Kasumi-1 (cell line): ENCODE measurements at places on chromosomes 6 and 20.
A peak's percentile ranks its signal among the peaks of the same experiment; 100 is the strongest.

DNA sequence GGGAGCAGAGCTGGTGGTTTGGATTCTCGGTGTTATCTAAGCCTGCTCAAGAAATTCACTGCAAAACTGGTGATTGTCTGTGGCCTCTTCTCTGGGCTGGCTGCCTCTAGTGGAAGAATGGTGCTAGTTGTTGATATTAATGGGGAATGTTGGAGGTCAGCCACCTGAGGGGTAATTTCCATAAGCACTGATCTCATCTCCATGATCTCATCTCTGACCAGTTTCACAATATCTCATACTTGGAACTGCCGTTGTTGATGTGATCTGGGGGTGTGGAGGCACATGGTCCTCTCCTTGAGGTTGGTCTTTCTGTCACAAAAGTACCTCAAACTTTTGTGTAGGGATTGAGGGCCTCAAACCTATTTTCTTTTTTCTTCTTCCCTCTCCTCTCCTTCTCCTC lies 102.6 kb downstream of the CD109 start:
- DNase-seq, result peak; percentile 1

DNA sequence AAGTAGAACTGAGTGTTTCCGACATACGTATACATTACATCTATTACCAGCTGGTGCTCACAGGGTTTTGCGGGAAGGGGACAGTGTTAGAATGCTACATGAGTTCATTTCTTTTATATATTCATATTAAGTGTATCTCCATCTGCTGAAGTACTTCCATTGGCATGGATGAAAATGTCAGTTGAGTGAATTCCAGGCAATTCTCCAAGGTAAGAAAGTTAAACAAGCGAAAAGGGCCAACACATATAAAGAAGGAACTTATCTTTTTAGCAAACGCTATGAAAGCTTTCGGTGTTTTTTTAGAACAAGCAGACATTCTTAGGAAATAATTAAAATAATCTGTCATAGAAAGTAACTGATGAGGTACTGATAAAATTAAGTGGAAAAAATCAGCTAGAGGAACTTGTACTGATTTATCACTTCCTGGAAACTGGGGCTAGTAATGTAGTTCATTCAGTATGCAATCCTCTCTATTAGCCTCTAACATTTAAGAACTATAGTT lies 34.6 kb downstream of the RNF146 start:
- DNase-seq, result no peak

DNA sequence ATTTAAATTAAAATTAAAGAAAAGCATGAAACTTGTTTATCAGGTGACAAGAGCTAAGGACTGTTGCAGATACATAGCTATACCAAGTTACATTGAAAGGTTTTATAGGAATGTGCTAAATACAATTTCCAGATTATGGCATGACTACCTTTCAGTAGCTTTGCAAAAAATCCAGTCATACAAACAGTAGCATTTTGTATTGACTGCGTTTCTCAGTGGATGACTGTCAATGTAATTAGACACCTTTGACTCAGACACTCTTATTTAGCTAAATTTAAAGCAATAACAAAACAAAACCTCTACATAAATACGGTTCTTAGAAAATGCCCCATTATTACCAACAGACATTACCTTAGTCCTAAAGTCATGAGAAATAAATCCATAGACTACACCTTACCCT lies 275.8 kb upstream of the RUNX2 start:
- DNase-seq, result no peak

DNA sequence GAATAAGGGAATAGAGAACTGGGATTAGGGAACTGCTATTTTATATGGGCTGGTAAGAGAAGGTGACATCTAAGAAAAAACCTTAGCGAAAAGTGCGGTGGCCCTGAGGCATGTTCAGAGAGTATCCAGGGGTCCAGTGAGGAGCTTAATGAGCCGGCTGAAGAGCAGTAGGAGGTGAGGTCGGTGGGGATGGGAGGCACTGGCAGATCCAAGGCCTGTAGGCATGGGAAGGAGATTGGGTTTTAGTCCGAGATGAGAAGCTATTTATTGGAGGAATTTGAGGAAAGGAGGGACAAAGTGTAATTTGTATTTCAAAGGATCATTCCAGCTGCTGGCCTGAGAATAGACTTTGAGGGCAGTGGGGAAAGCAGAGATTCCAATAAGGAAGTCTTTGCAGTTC lies 123.8 kb downstream of the QKI start:
- DNase-seq, result no peak

DNA sequence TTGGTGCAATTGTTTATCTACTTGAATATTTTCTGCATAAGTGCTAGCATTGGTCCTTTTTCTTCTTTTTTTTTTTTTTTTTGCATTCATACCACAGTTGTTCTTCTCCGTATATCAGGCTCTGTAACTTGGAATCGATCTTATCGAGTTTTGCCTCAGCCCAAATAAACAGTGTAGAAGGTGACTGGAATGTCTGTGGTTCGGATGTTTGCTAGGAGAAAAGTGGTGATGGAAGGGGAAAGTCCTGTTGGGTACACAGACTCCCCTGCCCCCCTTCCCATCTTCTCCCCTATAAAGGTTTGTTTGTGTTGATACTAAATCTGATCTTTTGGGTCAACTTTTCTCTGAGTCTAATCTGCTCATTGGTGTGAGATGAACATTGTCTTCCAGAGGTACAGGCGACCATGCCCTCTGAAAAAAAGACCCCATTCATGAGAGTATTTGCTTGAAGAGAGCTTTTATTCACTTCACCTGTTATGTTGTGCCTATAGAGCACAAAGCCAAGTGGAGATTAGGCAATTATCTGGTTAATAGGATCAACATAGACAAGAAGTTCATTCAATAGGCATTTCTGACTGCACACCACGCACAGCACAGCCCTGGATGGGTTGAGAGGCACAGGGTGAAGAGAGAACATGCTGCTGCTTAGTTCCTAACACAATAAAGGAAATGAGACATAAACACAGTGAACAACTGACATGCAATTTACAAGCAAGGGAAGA lies 620.0 kb downstream of the PKHD1 start:
- DNase-seq, result no peak

DNA sequence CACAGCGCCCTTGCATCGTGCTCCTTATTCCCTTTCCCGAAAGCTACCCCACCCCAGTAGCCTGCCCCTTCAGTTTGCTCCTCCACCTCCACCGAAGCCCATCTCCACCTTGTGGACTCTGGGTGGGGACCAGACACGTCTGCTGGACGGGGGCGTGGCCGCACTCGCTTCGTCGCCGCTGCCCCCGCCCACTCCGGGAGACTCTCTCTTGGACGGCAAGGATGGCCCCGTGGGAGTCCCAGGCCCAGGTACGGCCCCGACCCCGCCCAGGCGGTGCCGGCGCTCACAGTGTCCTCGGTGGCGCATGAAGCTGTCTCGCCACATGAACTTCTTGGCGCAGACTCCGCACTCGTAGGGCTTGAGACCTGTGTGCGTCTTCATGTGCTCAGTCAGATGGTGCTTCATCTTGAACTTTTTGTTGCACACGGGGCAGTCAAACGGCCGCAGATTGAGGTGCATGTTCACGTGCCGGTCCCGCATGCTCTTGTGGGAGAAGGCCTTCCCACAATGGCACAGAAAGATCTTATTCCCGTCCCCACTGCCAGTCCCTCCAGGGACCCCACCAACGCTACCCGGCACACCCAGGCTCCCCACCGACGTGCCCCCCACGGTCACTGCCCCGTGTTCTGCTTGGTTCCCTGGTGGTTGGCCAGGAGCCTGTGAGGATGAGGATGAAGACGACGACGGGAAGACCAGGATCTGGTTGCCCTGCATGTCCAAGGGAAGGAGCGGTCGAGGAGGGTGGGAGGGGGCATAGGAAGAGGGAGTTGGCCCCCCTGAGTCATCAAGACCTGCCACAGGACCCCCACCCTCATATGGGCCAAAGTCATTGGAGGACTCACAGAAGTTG lies 1.3 kb upstream of the TAPBP start:
- no peak for DNase-seq

DNA sequence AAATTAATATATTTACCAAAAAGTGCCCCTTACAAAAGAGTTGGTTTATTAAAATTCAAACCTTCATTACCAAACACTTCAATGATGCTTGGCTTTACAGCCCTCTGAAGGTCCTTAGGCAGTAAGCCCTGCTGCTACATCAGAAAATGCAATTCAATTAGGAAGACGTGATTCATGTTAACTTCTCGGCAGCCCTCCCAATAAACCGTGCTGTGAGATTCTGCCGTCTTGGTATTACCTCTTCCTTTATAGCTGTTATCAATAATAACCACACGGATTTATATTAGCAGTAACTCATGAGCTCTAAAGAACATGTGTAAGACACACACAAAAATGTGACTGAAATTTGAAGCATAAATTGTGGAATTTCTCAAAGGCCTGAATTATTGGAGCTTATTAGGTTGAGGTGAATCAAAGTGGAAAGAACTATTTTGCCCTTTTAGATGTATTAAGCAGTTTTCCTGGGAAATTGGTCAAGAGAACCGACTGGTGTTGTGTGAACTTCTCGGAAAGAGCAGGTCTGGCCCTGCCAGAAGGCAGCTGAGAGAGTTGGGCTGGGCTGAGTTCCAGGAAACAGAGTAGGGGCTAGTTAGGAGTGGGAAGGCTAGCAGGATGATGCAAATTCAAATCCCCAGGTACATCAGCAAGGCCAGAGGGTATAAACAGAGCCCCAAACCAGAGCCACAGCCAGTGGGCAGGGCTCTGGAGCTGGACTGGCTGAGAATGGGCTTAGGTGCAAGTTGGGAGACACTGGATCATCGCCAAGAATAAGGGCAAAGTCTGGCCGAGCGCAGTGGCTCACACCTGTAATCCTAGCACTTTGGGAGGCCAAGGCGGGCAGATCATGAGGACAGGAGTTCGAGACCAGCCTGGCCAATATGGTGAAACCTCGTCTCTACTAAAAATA lies 33.1 kb downstream of the FGD2 start:
- DNase-seq, result no peak

GRCh38 chr20:63273059-63273579 lies 506 bp downstream of the ARFGAP1 start:
- DNase-seq, result no peak

DNA sequence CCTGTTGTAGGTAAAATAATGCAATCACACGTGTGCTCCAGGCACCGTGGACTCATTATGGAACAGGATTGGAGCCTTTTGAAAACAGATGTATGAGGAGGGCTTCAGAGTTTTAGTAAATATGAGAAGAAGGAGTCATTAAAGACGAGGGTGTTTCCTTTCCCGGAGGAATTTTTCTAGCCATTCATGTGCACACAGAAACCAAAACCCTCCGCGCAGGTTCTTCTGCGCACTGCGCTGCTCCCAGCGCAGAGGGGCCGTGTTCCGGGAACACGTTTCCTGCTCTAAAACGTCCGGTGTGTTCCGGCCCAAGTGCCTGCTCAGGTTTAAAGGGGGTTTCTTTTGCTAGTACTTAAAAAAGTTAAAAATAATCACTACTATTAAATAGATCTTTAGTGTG lies 11.6 kb downstream of the GPR31 start:
- no peak for DNase-seq

GRCh38 chr6:89961481-89961880 lies 67.2 kb downstream of the GJA10 start:
- no peak for DNase-seq

GRCh38 chr20:22675341-22675740 lies 91.0 kb upstream of the FOXA2 start:
- DNase-seq, result peak; percentile 8

DNA sequence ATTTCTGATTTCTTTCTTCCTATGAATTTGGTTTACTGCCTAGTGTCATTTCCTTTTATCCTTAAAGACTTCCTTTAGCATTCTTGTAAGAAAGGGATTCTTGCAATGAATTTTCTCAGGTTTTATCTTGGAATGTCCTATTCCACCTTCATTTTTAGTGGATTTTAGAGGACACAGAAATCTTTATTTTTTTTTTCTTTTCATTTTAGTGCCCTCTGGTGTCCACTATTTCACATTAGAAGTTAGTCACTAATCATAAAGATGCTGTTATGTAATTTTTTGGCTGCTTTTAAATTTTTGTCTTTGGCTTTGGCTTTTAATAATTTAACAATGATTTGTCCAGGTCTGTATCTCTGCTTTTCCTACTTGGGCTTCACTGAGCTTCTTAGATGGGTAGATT lies 28.1 kb downstream of the LMBRD1 start:
- peak; percentile 8 for DNase-seq

GRCh38 chr6:31070711-31071197 lies 41.6 kb downstream of the C6orf15 start:
- DNase-seq, result peak; percentile 19

DNA sequence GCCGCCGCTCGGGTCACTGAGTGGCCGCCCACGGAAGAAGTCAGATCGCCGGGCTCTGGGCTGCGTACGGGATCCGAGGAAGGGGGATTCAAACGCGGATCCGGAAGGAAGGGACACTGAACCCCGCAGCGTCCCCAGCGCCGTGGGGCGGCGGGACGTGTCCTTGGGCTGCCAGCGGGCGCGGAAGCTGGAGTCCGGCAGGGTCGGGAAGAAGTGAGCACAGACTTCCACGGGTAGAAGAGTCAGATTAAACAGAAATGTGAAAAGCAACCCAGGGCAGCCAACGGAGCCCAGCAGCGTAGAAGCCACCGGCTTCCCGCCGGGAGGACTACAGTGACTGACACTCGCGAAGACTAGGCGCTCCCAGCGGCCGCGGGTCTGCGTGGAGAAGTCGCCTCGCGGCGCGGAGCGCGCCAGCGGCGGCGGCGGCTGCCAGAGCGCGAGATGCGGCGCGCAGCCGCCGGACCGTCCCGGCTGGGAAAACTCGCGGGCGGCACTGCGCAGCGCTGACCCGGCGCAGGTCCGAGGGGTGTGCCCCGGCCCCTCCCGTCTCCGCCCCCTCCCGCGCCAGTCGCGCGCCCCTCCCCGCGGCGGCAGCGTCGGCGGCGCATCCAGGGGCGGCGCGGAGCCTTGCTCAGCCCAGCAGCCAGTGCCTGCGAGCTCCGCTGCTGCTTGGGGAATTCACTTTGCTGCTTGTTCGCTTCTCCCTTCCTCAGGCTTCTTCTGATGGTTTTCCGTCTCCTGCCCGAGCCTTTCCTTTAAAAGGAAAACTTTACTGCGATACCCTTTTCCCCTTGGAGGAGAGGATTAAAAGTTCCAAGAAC lies at the start of gene SAMD5:
Gene SAMD5 (plus strand): TSS at position 649 of the 824 bp plus-strand sequence. CDS start 239 bp downstream, outside the sequence.
- DNase-seq, result peak; percentile 51

- DNase-seq, result no peak
Measured at GRCh38 chr20:60486315-60486714, 528.1 kb downstream of the CDH26 start.

- no peak for DNase-seq
Measured at GRCh38 chr6:4511641-4512020, 264.6 kb upstream of the CDYL start.

GRCh38 chr20:4684837-4685413 lies 36.8 kb upstream of the PRND start:
- DNase-seq, result no peak

GRCh38 chr6:116205281-116205680 lies 48.6 kb downstream of the TSPYL4 start:
- DNase-seq, result no peak

DNA sequence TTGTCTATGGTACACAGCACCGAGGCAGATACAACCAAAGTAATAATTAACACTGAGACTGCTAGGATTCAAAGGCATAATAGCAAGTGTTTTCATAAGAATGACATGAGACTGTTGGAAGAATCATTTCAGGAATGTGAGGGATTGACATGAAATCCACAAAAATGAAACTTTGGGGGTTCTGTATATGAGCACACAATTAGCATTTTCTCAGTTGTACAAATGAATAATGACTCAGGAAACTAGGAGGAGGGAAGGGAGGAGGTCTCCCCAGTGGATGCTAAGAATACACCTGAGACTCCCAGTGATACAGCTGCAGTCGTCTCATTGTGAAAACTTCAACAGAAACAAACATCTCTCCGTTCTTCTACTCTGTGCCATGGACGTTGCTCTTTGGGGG lies 428.4 kb upstream of the PLCB4 start:
- DNase-seq, result no peak
